Esophagus muscularis mucosa (tissue), 4 donors: ENCODE measurements at places on chromosomes 4 and X. TPM values are rescaled to one million over a fixed set of nuclear protein-coding genes. Genes with fewer than 3 reads are reported as not detected.

- no peak for DNase-seq
Measured at GRCh38 chr4:69610484-69610883, 29.0 kb downstream of the UGT2A2 start.

SSX4 gene
- not detected for total RNA-seq

DNA sequence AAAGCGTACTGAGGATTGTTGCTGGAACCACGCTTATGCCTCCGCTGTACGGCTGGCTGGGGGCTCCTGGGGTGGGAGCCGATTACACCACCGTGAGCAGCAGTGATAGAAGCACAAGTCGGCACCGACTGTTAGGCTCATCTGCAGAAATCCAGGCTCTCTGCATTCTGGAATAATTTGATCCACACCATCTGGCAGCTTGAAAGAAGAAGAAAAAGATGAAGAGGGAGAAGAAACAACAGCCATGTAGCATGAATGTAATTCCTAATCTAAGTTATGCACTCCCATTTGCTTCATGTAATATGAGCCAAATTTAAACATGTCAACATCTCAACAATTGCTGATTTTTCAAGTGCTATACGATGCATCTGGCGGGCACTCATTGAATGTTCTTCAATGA lies 84.6 kb upstream of the DHX15 start:
- DNase-seq = no peak

DNA sequence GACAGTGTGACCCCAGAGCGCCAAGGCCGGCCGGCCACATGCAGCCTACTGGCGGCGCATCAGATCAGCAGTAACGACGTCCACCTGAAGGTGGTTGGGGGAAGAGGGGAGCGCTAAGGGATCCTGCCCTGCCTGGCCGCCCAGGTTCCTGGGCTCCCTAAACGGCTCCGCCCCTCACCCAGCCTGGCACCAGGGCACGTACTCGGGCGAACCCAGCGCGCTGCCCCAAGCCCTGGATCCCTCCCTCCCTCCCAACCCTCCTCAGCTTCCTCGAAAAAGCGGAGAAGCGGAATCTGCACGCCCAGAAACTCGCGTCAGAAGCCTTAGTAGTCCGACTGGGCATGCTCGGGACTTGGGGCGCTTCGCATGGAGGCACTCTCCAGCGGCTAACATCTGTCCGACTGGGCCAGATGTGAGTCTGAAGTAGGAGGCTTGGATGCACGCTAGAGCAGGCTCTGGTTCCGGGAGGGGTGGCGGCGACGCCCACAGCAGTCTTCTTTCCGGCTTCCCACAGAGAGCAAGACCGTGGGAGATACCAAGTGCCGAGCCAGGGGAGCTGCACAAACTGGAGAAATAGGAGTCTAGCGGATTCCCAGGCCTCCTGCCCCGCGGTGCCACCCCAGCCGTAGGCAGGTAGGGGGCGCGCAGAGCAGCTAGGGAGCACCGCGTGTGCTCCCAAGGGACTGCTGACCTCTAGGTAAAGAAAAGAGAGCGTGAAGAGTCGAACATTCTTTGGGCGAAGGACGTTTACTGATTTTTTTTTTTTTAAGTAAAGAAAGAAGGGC lies 114.3 kb upstream of the TEX13C start:
- no peak for DNase-seq

DNA sequence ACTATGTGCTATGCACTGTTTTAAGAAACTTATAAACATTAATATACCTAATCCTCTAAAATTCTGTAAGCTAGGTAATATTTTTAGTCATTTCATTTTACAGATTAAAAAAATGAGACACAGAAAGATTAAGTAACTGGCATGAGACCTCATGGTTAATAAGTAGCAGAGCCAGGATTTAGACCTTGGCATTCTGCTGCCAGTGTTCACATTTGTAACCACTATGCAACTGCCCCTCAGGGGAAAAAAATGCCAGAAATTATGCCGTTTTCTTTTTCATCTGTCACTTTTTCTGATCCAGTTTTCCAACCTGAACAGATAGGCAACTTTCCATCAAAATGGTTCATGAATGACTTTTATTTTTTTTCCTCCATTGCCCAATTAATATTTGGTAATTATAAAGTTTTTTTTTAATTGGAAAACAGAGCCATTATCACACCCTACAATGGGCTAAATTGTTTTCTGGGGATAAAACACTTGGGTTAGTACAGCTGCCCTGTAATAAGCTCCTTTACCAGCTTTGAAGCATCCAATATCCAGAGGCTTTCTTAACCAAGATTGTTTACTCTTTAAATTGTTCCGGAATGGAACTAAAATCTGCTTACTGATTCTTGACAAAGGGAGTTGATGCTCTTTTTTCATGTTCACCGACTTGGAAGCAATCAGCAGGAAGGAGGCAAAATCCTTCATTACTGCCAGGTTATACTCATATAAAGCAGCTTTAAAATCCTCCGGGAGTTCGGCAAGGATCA lies 56.4 kb upstream of the DDX60 start:
- DNase-seq = no peak

TRO gene
- 3.5 TPM for total RNA-seq

P2RY8 gene
- 1.7 TPM for total RNA-seq

GRCh38 chr4:108350332-108350731 lies 181.6 kb upstream of the LEF1 start:
- DNase-seq = no peak

- DNase-seq = no peak
Measured at GRCh38 chrX:110397339-110397738, 38.7 kb downstream of the RTL9 start.

DNA sequence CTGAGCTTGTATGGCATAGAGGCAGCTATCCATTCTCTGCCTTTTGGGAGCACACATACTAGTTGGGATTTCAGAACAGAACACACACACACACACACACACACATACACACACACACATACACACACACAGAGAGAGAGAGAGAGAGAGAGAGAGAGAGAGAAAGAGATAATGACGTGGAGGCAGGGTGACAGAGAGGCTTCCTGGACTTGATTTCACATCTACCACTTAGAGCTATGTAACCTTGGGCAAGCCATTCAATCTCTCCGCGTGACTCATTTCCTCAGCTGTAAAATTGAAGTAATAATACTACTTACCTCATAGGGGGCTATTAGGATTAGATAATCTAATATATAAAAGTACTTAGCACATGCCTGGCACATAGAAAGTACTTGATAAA lies 12.3 kb upstream of the GRIA3 start:
- DNase-seq = no peak

GRCh38 chrX:24480400-24480865 lies 15.3 kb downstream of the PDK3 start:
- no peak for DNase-seq

GRCh38 chr4:22338796-22339195 lies 177.1 kb downstream of the ADGRA3 start:
- no peak for DNase-seq

APLN gene
- 0.99 TPM for total RNA-seq

DNA sequence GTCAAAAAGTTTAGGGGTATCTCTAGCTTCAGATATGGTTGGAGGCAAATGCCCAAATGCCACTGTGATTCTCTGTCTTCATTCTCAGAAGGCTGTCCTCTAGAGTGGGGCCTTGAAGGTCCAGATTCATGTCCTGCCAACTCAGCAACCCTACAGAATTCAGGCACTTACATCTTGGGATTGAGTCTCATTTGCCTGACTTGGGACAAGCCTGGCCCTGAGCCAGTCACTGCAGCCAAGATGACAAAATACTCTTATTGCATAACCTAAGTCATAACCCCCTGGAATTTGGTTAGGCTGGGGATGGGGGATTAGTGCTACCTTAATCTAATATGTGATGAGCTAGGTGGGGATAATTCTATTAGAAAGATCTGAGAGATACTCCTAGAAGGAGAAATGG lies 100.5 kb downstream of the AREG start:
- no peak for DNase-seq

DNA sequence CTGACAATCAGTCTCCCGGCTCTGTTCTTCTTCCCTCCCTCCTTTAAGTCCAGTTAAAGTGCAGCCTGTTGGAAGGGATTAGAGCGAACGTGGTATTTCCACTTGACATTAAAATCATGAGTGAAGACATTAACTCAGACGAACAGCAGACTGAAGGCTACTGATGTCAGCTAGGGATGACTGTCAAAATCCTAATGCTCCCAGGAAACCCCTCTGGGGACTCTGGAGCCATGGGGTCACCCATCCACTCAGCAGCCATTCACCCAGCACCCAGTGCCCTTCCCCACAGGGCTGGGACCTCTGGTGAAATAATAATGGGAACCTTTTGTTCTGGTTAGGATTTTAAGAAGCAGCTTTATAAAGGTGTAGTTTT lies 113.9 kb downstream of the DRD5 start:
- no peak for DNase-seq

- no peak for DNase-seq
Measured at GRCh38 chrX:46582966-46583365, 9.4 kb downstream of the CHST7 start.

DNA sequence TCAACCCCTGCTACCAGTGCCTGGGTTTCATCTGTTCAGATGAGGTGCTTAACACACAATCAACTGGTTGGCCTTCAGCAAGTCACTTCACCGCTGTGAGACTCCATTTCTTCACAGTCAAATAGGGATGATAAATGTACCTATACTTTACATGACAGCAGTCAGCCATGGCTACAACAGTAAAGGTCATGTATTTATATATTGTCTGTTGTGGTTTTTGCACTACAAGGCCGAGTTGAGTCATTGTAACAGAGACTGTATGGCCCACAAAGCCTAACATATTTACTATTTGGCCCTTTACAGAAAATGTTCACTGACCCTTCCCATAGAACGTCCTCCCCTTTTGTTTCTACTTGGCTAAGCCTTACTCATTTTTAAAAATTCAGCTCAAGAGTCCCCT lies 404.6 kb upstream of the F9 start:
- no peak for DNase-seq

SHROOM4 gene
- total RNA-seq = 11.5 TPM

- peak; percentile 86 for DNase-seq
Measured at GRCh38 chr4:8939840-8940742, 68.5 kb upstream of the HMX1 start.

- no peak for DNase-seq
Measured at GRCh38 chrX:120677004-120677652, 47.3 kb upstream of the C1GALT1C1 start.

NCBP2L gene
- not detected for total RNA-seq

GRCh38 chr4:73258436-73258685 lies 237 bp downstream of the ANKRD17 start:
- no peak for DNase-seq

GLRA3 gene
- total RNA-seq = 0.39 TPM

MCTS1 gene
- 15.4 TPM for total RNA-seq

- DNase-seq = no peak
Measured at GRCh38 chr4:54315561-54316538, 86.8 kb downstream of the PDGFRA start.

SLC2A9 gene
- total RNA-seq = 5.6 TPM
